Mesenteric fat pad (tissue), 1 donor: ENCODE measurements at places on chromosomes 12 and 14.

DNA sequence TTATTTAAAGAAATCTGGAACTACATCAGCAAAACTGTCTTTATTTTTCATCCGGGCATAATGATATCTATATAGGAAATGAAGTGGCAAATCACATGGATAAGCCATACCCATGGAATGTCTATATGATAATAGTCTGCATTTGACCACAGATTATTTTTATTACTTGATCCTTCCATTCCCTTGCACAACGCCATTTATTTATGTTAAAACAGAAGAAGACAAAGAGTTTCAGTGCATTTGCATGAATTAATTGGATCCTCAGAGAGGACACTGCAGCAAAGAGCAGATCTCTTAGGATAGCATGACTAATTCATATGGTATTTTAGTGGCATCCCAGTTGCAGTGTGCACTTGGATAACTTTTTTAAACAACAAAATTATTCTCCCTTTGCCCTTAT is 345.0 kb downstream of the CCDC91 start:
- no peak for DNase-seq

DNA sequence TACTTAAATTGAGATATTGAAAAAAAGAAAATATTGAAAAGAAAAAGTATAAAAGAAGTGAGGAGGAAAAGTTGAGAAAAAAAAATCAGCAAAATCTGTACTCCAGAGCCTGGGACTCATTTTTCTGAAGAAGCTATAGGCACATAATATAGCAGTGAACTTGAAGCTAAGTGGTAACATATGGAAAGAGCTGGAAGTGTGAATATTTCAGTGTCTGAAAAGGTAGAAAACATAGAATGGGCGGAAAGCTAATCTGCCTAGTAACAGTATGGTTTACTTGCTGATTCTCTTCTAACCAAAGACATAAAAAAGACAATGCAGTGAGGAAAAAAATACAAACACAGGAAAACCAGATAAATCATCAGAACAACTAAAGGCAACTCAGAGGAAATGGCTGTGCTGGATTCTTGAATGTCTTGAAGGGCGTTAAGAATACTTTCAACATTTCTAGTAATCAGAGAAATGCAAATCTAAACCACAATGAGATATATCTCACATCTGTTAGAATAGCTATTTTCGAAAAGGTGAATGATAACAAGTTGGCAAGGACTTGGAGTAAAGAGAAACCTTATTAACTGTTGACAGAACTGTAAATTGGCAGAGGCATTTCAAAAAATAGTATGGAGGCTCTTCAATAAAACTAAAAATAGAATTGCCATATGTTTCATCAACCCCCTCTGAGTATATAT is 784.6 kb downstream of the LRFN5 start:
- no peak for DNase-seq

DNA sequence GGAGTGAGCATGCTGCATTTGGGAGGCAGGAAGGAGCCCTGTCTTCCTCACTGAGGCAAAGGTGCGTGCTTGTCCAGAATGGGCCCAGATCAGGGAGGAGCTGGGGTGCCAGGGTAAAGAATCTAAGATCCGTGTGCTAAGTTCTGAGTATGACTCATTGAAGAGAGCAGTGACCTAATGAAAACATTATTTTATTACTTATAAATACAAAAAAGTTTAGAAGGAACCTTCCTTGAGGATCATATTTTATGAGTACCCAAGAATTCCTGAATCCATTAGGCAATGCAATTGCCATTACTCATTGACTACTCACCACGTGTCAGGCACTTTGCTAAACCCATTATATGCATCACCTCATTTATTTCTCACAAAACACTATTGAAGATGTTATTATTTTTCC is 264.7 kb downstream of the EGLN3 start:
- no peak for DNase-seq

DNA sequence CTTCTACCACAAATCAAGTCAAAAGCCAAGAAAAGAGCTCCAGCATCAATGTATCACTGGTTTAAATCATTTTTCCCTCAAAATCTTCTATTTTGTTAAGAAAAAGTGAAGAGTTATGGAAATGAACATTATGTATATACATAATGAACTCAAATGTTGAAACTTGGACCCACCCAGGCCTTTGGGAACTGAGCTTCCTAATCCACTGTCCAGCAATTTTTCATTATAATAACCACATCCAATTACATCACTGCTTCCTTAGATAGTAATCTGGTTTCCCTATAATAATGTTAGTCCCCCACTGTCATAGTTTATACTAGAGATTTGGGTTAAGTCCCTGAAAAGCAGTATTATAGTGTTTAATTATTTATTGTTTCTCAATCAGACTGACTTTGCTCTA is 170.9 kb downstream of the PIK3C2G start:
- DNase-seq, result no peak

GRCh38 chr12:79674629-79675028 is 16.1 kb downstream of the PAWR start:
- DNase-seq, result no peak

- DNase-seq, result no peak
Measured at GRCh38 chr12:114414866-114415524, 9.1 kb upstream of the TBX5 start.

GRCh38 chr14:92352158-92352985 is 29.4 kb downstream of the SLC24A4 start:
- DNase-seq, result no peak

DNA sequence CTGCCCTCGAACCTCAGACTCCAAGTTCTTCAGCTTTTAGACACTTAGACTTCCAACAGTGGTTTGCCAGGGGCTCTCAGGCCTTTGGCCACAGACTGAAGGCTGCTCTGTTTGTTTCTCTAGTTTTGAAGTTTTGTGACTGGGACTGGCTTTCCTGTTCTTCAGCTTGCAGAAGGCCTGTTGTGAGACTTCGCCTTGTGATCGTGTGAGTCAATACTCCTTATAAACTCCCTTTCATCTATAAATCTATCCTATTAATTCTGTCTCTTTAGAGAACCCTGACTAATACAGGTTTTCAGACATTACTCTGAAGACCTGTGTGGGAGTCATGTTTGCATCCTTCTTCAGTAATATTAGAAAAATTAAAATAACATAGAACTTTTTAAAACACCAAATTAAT is 289.1 kb downstream of the RMST start:
- DNase-seq, result no peak

GRCh38 chr14:50082784-50083466 is 33.4 kb downstream of the VCPKMT start:
- no peak for DNase-seq

DNA sequence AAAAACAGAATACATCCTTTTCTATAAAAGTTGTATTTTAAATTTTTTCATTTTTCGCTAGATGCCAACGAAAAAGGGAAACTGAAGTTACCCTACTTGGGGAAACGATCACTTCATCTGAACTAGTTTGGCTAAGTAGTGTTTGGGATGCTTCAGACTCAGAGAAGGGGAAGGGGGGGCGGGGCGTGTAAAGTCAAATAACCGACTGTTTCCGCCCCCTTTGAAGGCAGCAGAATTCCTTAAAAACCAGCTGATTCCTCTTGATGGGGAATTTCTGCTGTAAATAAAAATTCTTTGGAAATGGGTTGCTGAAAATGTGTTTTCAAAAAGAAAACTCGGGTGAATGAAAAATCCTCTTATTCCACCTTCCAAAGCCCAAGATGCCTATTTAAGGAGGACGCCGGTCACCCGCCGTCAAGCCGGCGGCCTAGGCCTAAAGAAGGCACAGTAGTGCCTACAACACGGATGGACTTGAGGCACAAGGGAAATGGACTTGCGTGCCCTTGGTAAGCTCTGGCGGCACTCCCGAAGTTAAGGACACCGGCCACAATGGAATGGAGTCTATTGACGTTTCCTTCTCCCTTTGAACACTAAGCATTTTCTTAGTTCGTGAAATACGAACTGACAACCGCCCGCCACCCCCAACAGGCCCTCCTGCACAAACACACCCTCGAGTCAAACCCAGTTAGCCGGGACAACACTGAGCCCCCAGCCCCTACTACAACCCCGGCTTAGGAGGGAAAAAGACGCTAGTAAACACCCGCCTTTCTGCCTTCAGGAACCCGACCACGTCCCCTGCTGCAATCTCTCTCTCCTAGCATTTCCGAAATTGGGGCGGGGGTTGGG is 1.9 kb downstream of the ATXN2 start:
- no peak for DNase-seq

DNA sequence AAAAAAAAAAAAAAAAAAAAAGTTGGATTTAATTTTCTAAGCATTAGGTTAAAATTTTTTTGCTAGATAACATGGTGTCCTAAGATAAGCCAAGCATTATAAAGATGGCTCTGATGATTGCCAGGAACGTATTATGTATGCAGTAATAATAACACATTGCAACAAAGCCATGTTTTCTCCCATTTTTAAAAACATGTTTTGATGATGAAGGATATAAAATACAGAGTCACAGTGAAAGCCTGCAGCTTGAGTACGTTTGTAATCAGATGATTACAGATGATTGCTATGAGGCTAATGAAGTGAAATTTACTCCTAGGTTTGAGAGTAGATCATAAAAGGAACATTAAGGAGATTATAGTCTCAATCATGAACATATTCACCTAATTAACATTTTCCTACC is 13.3 kb upstream of the WDR89 start:
- no peak for DNase-seq
